ENCODE measurements at places on chromosomes 4 and X.

GRCh38 chr4:190017357-190018200 is 9.5 kb downstream of the FRG2 start:
- no peak for DNase-seq

DNA sequence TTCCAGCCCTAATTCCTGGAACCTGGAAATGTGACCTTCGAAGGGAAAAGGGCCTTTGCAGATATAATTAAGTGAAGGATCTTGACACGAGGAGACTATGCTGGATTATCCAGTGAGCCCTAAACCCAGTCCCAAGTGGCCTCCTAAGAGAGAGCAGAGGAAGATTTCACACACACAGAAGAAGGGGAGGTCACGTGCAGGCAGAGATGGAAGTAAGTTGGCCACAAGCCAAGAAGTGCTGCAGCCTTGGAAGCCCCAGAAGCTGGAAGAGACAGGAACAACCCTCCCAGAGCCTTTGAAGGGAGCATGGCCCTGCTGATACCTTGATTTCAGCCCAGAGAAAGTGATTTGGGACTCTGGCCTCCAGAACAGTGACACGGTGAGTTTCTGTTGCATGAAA is 51.9 kb downstream of the EVC2 start:
- no peak for DNase-seq

GRCh38 chr4:112099701-112100297 is 45.5 kb upstream of the FAM241A start:
- DNase-seq: no peak

GRCh38 chr4:24889991-24890390 is 22.9 kb downstream of the CCDC149 start:
- DNase-seq: no peak

GRCh38 chr4:122356317-122356808 is 22.4 kb upstream of the ADAD1 start:
- no peak for DNase-seq

- DNase-seq: no peak
These were observed 591.7 kb downstream of the CCSER1 start for GRCh38 chr4:90718931-90719330.

DNA sequence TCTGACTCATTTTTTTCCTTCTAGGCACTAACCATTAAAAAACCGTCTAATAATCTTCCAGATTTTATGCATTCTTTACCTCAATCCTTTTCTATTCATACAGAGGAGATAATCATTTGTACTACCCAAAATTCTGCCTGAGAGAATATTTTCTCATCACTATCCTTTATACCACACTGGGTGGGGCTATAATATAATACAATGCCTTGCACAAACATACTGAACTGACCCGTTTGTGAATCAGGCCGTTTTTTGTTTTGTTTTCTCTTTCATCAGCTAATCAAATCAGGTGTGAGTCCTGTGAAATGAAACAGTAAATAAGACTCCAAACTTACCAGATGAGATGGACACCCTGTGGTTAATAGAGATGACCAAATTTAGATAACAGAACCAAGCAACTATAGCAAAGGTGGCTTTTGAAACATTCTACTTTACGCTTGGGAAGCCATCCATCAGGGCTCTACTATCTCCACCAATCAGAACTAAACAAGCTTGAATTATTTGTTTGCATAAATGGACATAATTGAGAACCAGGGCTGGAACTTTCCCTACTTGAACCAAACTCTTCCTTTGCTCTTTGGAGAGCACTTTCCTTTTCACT is 573.0 kb downstream of the GABRG1 start:
- no peak for DNase-seq

DNA sequence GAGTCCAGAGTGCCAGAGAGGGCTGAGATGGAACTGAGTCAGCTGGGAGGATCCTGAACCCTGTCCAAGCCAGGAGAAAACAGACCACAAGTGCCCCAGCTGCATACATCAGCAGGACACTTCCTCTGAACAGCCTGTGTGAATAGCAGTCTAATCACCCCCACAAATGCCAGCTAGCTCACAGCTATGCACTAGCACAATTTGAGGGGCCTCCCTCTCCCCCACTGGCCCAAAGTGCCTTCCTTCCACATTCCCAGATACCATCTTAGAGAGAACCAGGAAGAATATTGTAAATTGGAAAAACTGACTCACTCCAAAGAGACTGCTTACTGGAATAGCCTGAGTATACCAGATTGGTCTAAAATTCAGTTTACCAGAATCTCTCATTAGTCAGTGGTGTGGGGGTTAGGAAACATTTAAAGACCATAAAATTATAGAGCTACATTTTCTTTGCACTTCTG is 292.6 kb upstream of the KLF3 start:
- DNase-seq: no peak

DNA sequence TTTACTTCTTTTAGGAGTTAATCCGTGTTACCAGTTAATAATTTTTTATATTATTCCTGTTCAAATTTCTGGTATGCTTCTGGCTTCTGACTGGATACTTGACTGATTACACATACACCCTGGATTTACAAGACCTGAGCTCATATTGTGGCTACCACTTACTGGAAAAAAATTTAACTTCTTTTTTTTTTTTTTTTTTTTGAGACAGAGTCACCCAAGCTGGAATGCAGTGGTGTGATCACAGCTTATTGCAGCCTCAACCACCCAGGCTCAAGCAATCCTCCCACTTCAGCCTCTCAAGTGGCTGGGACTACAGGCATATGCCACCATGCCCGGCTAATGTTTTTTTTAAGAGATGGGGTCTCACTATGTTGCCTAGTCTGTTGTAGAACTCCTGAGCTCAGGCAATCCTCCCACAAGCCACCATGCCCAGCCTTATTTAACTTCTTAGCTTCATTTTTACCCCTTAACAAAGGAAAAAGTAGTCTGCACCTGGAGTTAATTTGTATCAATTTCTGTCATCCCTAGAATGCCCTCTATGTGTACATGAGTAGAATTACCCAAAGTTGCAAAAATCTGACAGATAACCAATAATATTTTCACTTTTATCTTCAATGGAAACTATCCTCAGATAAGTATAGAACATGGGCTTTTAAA is 50.3 kb downstream of the TMEM165 start:
- no peak for DNase-seq

GRCh38 chr4:173170182-173170778 is 1.7 kb downstream of the GALNT7 start:
- no peak for DNase-seq

- DNase-seq: no peak
These were observed 78.4 kb downstream of the PWWP3B start for GRCh38 chrX:106246511-106246910.

GRCh38 chrX:44456685-44457084 is 86.0 kb downstream of the FUNDC1 start:
- no peak for DNase-seq

All from stimulated activated CD8-positive, alpha-beta memory T cell treated with anti-CD3 and anti-CD28 coated beads, Interleukin-4, amount 100 ng/mL, for 4 hours (primary cell).